ENCODE measurements at places on chromosomes 13 and 19.

DNA sequence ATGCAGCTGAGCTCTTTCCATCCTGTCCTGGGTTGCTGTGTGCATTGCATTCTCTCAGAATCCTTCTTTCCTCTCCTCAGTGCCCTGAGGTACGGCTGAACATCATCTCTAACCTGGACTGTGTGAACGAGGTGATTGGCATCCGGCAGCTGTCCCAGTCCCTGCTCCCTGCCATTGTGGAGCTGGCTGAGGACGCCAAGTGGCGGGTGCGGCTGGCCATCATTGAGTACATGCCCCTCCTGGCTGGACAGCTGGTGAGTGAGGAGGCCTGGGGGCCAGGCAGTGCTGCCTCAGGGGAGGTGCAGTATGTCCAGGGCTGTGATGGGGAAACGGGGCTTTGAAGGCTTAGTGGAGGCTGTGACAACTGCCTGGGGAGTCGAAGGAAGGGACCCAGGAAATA is 29.8 kb downstream of the PPP2R1A start:
- no peak for DNase-seq

GRCh38 chr13:110261166-110262081 is 45.5 kb downstream of the COL4A1 start:
- no peak for DNase-seq

GRCh38 chr13:104823071-104823470 is 1712.4 kb downstream of the EFNB2 start:
- no peak for DNase-seq

DNA sequence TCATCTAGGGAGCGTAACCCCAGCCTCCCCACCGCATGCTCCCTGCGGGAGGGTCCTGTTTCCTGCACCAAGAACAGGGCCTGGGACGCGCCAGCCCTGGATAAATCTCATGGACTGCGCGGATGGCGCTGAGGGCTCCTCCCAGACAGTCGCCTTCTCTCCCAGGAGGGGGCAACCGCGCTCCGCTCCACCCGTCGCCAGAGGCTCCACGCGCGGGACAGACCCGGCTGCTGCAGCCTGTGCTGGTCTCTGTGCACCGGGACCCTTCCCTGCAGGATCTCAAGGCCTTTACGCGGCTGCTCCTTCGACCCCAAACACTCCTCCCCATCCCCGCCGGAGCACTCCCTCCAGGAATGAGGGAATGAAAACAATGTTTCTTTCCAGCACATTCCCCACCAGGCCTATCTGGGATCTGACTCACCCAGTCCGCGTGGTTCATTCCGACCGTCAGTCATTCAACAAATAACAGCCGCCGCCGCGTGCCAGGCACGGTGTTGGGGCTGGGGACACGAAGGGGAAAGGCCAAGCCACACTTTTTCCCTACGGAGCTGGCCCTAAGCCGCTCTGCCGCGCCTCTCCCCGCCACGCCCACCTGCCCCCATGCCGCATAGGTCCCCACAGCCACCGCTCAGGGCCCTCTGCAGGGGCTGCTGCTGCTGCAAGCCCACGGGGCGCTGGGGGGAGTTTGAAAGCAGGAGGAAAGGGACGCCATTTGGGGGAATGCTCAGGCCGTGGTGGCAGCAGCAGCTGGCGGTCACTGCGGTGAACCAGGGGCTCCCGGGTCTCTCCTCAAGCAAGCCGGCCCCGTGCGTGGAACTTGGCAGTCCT is 6.0 kb downstream of the PNMA8B start:
- DNase-seq, result no peak

DNA sequence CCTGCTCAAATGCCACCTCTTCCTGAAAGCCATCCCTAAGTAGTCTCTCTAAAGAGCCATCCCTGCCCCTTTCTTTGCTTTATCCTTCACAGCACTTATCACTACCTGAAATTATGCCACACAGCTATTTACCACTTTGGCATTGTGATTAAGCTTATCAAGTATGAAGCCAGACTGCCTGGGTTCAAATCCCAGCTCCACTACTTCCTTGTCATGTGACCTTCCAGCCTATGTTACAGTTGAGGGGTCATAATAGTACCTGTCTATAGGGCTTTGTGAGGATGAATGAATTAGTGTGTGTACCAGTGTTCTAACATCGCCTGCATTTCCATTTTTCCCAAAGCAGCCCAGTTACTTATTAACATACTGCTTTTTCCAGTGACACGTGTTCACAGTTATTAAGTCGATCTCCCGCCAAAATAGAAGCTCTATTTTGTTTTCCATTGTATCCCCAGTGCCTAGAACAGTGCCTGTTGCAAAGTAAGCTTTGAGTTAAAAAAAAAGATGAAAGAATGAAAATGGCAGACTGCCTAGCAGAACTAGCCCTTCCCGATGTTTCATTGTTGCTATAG is 32.8 kb downstream of the ZSWIM9 start:
- DNase-seq, result no peak

- DNase-seq, result no peak
Measured at GRCh38 chr13:75830842-75831241, 194.7 kb downstream of the LMO7 start.

GRCh38 chr19:41801792-41802211 is 5.4 kb downstream of the CEACAM3 start:
- no peak for DNase-seq

DNA sequence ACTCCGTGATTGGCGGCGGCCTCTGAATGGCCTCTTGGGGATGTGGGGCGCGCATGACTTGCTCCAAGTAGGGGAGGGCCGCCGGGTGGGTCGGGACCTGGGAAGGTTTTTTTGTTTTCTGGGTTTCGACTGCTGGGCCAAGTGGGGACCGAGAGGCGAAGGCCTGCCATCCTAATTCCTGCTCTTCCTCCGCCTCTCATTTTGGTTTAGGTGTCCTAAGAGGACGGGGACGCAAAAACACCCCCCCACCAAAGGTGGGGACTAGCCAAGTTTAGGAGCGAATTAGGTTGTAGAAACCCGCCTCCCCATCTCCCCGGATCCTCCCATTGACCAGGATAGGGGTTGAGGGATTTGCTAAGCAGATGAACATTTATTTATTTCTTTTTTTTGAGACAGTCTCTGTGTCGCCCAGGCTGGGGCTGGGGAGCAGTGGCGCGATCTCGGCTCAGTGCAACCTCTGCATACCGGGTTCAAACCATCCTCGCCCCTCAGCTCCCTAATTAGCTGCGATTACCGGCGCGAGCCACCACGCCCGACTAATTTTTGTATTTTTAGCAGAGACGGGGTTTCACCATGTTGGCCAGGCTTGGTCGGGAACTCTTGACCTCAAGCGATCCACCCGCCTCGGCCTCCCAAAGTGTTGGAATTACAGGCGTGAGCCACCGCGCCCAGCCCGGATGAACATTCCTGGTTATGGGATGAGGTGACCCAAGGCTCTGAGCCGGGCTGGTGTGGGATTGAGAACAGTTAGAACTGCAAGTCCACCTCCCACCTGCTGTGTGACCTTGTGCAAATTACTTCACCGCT is 838 bp downstream of the PPP2R1A start:
- DNase-seq, result no peak

DNA sequence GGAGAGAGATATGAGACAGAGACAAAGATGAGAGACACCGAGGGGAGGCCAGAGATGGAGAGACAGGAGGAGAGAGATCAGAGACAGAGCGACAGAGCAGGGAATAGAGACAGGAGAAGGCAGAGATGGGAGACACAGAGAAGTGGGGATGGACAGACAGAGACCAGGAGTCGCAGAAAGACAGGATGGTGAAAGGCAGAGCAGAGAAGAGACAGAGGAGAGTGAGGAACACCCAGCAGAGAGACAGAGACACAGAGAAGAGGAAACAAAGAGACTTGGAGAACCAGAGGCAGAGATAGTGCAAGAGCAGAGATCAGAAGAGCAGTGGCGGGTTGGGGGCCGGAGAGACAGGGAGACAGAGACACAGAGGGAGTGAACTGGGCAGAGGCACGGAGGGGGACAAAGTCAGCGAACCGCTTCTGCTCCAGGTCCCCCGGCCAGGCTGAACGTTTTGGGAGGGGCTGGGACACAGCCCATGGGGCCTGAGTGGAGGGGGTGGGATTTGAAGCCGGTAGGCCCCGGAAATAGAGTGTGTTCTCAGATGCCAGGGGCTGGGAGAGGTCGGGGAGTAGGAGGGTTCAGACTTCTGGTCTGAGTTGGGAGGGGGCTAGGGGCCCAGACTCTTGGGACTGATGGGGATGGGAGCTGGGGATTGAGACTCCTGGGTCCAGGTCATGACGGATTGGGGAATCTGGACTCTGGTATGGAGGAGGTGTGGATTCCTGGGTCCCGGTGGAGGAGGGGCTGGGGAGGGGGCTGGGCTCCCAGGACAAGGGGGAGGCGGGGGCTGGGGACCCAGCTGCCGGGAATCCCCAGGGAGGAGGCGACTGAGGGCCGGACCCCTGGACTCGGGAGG is 654 bp downstream of the ZNF579 start:
- no peak for DNase-seq

DNA sequence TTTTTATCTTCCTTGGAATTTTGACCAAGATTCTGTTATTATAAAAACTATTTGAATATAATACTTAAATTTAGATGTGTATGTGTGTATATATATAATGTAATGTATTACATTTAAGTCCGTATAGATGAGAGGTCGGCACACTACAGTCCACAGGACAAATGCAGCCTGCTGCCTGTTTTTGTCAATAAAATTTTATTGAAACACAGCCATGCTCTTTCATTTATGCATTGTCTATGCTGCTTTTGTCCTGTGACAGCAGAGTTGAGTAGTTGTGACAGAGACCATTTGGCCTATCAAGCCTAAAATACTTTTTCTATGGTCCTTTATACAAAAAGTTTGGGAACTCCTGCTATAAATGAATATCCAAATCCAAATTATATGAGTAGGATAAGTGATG is 69.7 kb downstream of the PCCA start:
- no peak for DNase-seq

DNA sequence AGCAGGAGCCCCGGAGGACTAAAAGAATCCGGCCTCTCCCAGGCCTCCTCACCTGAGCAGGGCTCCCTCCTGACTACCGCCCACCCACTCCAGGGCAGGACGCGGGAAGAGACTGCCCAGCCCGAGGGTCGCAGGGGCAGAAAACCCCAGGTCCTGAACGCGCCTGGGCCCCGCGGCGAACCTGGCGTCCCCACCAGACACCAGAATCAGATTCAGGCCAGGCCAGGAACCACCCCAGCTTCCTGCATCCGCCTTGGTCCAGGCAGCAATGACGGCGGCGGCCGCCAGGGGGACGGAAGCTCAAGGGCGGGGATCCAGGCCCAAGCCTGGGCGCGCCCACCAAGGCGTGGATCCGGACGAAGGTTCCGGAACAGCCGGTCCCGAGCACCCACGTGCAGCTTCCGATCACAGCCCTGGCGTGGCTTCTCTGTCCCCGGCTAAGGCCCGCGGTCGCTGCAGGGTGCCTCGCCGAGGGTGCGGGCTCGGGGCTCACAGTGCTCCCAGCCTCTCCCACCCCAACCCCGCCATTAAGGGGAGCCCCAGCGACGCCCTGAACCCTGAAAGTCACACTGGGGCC is 3.6 kb downstream of the LGALS7 start:
- DNase-seq, result peak; percentile 84

DNA sequence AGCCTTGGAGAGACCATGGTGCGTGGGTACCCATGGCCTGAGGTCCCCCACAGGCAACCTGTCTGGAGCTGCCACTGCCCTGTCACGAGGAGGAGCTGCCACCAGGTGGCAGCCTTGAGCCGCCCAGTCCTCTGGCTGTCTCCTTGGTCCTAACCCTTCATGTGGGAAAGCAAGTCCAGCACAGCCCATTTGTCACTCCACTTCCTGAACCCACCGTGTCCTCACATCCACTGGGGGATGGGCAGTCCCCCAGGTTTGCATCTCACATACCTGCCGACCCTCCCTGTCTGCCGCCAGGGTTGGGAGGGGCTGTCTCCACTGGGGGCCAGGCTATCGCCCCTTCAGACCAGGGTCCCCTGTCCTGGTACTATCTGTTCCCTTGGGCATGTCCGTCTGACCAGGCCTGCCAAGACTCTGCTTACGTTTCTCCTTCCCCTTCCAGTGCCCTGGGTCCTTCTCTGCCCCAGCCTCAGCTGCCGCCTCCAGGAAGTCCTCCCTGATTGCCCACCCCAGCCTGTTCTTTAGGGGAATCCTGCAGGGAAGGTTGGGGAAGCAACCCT is 4.5 kb downstream of the FAM174C start:
- peak; percentile 66 for DNase-seq

- DNase-seq, result no peak
Measured at GRCh38 chr19:40896418-40896796, 14.4 kb upstream of the CYP2A7 start.

- no peak for DNase-seq
Measured at GRCh38 chr13:55669051-55669450, 1471.7 kb upstream of the PRR20A start.

GRCh38 chr19:49017666-49018351 is 918 bp upstream of the LHB start:
- peak; percentile 52 for DNase-seq

- DNase-seq, result no peak
Measured at GRCh38 chr13:23506807-23507291, 63.4 kb upstream of the TNFRSF19 start.

GRCh38 chr19:7224209-7224686 is 70.0 kb downstream of the INSR start:
- no peak for DNase-seq

DNA sequence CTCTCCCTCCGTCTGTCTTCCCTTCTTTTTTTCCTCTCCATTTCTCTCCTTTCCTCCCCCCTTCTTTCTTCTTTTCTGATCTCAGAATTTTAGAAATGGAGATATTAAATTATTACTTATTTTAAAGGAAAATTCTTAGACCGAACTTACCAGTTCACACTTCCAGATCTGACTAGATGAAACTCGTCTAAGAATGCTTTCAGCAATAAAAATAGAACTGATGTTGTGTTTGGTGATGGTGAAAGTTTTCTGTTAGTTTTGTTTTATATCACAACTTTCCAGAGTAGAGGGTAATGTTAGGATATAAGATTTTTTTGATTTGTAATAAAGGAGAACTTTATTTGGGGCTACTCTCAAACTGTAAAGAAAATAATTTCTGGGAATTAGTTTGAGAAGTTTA is 29.9 kb downstream of the UCHL3 start:
- no peak for DNase-seq

DNA sequence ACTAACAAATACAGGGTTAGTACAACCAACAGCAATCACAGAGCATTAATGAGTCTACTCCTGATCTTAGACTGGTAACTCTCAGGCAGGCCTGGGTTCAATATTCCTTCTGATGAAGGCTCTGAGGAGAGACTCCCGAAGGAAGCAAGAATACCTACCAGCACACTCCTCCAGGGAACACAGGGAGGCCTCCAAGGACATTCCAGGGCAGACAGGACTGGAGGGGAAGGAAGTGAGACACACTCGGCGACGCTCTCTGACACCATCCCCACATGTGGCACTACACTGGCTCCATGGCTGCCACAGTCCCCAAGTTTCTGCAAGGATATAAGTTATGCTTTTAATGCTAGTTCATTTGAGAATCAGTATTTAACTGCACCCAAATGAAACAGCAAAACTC is 20.1 kb downstream of the THSD1 start:
- no peak for DNase-seq

DNA sequence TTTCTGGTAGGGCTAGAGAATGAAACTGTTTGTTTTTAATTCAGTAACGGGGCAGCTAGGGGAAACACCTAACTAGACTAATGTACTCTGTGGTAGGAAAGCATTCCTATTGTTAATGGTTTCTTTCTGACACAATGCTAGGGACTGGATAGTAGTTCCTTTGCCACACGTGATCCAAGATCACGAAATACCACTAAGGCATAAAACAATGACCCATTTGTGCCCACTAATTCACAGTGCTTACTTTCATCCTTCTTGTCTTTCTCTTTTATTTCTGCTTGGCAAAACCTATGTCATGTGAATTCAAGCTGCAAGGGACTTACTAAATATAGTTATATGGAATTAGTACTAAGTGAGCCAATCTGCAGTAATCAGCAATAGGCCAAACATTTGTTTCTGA is 834.1 kb upstream of the SLITRK6 start:
- no peak for DNase-seq
